ENCODE measurements at places on chromosomes 5 and 9. TPM values are rescaled to one million over a fixed set of nuclear protein-coding genes. Genes with fewer than 3 reads are reported as not detected.

The FOXD4L6 gene
- total RNA-seq = not detected

The ARID3C gene
- total RNA-seq = 0.74 TPM

The IL4 gene
- total RNA-seq = not detected

The SERF1A gene
- 5.2 TPM for total RNA-seq

The SGTB gene
- total RNA-seq = 6.1 TPM

The NSG2 gene
- not detected for total RNA-seq

The ACOT12 gene
- not detected for total RNA-seq

The SLC31A1 gene
- 32.9 TPM for total RNA-seq

The CEL gene
- total RNA-seq = 0.27 TPM

The ENTPD2 gene
- total RNA-seq = not detected

The OR1Q1 gene
- 0.81 TPM for total RNA-seq

The PCDHB7 gene
- 0.63 TPM for total RNA-seq

The JAKMIP2 gene
- 1.4 TPM for total RNA-seq

The MEIKIN gene
- total RNA-seq = not detected

The GFI1B gene
- not detected for total RNA-seq

The PLCXD3 gene
- total RNA-seq = 13.0 TPM

The PCDHA9 gene
- total RNA-seq = 0.49 TPM

The RAB24 gene
- 104 TPM for total RNA-seq

The GRM6 gene
- not detected for total RNA-seq

The STPG3 gene
- total RNA-seq = not detected

The HAPLN1 gene
- 1.3 TPM for total RNA-seq

The PKD2L2 gene
- not detected for total RNA-seq

The ASS1 gene
- total RNA-seq = 123 TPM

The GBGT1 gene
- 0.98 TPM for total RNA-seq

The WASHC1 gene
- total RNA-seq = 2.2 TPM

The NUDCD2 gene
- total RNA-seq = 9.1 TPM

The TMEM174 gene
- not detected for total RNA-seq

All from fibroblast of the aortic adventitia (primary cell).